Pancreas (tissue), 10 donors: ENCODE measurements at places on chromosomes 6 and 20. TPM values are rescaled to one million over a fixed set of nuclear protein-coding genes. Genes with fewer than 3 reads are reported as not detected.

- no peak overlapping the region for H3K27ac ChIP-seq
- H3K4me3 ChIP-seq = no peak overlapping the region
- no peaks in the 10 kb centered on the region for H3K27me3 ChIP-seq
Observed at GRCh38 chr20:44858606-44859360, 26.7 kb upstream of the YWHAB start.

DNA sequence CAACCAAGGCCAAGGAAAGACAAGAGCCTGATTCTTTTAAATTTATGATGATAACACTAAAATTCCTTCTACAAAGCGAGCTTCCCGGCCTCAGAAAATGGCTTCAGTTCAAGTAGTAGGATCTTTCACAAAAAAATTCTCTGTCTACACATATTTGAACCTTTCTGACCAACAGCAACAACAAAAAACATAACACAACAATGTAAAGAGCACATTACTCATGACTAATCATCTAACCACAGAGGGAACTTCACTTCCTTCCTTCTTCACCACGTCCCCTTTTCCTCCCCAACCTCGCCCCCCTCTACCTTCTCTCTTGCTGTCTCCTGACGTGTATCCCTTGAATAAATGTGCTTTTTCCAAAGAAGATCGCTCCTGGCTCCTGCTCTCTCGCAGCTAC is 228.2 kb downstream of the MYLK4 start:
- no peaks in the 10 kb centered on the region for H3K4me1 ChIP-seq
- no peak overlapping the region for H3K27ac ChIP-seq
- no peak for DNase-seq
- H3K4me3 ChIP-seq = no peak overlapping the region
- no peaks in the 10 kb centered on the region for H3K36me3 ChIP-seq

Gene CTCFL
- total RNA-seq = not detected

- no peaks in the 10 kb centered on the region for H3K27me3 ChIP-seq
- no peak overlapping the region for H3K27ac ChIP-seq
- H3K4me1 ChIP-seq = no peaks in the 10 kb centered on the region
Observed at GRCh38 chr20:10490706-10491105, 55.6 kb downstream of the SLX4IP start.

DNA sequence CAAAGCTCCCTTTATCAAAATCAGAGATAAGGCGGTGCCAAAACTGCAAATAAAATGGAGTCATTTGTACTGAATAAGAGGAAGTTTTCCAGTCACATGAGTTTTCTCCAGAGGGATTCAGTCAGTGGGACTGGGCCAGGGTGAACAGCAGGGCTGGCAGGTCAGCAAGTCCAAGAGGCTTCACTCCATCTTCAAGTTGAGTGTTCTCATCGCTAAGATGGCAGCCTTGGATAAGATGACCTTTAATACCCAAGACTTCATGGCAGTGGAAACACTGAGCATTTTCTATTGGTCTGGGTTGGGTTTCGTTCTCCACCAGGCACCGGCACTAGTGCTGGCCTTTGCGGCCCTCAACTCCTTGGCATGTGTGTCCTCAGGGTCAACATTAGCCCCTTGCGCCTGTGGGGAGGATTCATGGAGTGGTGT is 29.3 kb upstream of the IGF2R start:
- peaks cover 11% of the 10 kb centered on the region for H3K4me1 ChIP-seq
- no peaks in the 10 kb centered on the region for H3K27me3 ChIP-seq
- H3K4me3 ChIP-seq = no peak overlapping the region
- H3K36me3 ChIP-seq = no peaks in the 10 kb centered on the region

GRCh38 chr6:13294499-13295069 is 33.8 kb downstream of the TBC1D7 start:
- no peaks in the 10 kb centered on the region for H3K27me3 ChIP-seq
- no peak for DNase-seq
- H3K4me3 ChIP-seq = no peak overlapping the region
- no peaks in the 10 kb centered on the region for H3K36me3 ChIP-seq
- H3K4me1 ChIP-seq = no peaks in the 10 kb centered on the region

Gene DNMT3B
- total RNA-seq = 2.9 TPM

DNA sequence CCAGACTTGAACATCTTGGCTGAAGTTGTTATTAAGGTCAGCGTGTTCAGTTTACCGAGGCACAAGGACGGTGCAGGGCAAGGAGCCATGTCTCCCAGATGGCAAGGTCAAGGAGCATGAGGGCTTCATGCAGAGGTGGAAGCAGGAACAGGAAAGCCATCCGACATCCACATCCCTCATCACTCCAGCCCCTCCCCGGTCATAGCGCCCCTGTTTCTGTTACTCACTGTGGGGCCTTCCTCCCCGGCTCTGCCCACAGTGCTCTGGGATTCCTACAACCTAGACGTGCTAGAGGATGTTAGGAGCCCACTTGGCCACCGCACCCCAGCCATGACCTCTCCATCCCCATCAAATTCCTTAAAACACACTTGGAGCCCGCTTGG is 146.7 kb downstream of the TTLL2 start:
- H3K27ac ChIP-seq = no peak overlapping the region
- H3K4me3 ChIP-seq = no peak overlapping the region
- no peak for DNase-seq

Gene MDN1
- total RNA-seq = 19.1 TPM

Gene PSMF1
- 86.9 TPM for total RNA-seq

GRCh38 chr6:55958790-55959189 is 83.4 kb upstream of the BMP5 start:
- no peak for DNase-seq
- H3K4me3 ChIP-seq = no peak overlapping the region
- peaks cover 4% of the 10 kb centered on the region for H3K27me3 ChIP-seq
- H3K27ac ChIP-seq = no peak overlapping the region

Gene SLC35D3
- 0.14 TPM for total RNA-seq

- H3K4me3 ChIP-seq = no peak overlapping the region
- H3K27ac ChIP-seq = no peak overlapping the region
Observed at GRCh38 chr6:144690133-144690532, 405.0 kb downstream of the UTRN start.

DNA sequence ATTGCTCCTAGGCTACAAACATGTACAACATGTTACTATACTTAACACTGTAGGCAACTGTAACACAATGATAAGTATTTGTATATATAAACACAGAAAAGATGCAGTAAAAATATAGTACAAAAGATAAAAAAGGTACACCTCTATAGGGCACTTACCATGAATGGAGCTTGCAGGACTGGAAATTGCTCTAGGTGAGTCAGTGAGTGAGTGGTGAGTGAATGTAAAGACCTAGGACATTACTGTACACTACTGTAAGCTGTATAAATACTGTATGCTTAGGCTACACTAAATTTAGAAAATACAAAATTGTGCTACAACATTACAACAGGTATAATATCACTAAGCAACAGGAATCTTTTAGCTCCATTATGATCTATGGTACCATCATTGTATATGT is 312.0 kb upstream of the PREP start:
- no peaks in the 10 kb centered on the region for H3K4me1 ChIP-seq
- DNase-seq = no peak
- no peaks in the 10 kb centered on the region for H3K36me3 ChIP-seq
- no peaks in the 10 kb centered on the region for H3K27me3 ChIP-seq
- H3K4me3 ChIP-seq = no peak overlapping the region
- H3K27ac ChIP-seq = no peak overlapping the region

- H3K4me1 ChIP-seq = no peaks in the 10 kb centered on the region
- no peaks in the 10 kb centered on the region for H3K27me3 ChIP-seq
- H3K27ac ChIP-seq = no peak overlapping the region
- no peak for DNase-seq
- no peak overlapping the region for H3K4me3 ChIP-seq
- H3K36me3 ChIP-seq = no peaks in the 10 kb centered on the region
Observed at GRCh38 chr20:9441948-9442347, 72.4 kb upstream of the LAMP5 start.

- H3K4me1 ChIP-seq = peaks cover 39% of the 10 kb centered on the region
- no peaks in the 10 kb centered on the region for H3K27me3 ChIP-seq
- no peak overlapping the region for H3K4me3 ChIP-seq
- H3K36me3 ChIP-seq = no peaks in the 10 kb centered on the region
- DNase-seq = no peak
Observed at GRCh38 chr6:140083375-140083774, 708.9 kb upstream of the CITED2 start.

DNA sequence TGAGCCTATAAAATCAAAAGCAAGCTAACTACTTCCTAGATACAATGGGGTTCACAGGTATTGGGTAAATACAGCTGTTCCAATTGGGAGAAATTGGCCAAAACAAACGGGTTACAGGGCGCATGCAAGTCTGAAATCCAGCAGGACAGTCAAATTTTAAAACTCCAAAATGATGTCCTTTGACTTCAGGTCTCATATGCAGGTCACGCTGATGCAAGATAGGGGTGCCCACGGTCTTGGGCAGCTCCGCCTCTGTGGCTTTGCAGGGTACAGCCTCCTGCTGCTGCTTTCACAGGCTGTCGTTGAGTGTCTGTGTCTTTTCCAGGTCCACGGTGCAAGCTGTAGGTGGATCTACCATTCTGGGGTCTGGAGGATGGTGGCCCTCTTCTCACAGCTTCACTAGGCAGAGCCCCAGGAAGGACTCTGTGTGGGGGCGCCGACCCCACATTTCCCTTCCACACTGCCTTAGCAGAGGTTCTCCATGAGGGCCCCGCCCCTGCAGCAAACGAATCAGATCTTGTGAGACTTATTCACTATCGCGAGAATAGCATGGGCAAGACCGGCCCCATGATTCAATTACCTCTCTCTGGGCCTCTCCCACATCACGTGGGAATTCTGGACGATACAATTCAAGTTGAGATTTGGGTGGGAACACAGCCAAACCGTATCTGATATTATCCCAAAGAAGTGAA is 11.9 kb upstream of the SMIM29 start:
- no peak for DNase-seq
- no peaks in the 10 kb centered on the region for H3K27me3 ChIP-seq
- H3K36me3 ChIP-seq = no peaks in the 10 kb centered on the region

GRCh38 chr20:34976286-34976685 is 20.6 kb downstream of the MYH7B start:
- no peaks in the 10 kb centered on the region for H3K4me1 ChIP-seq
- H3K27me3 ChIP-seq = no peaks in the 10 kb centered on the region
- no peak for DNase-seq

DNA sequence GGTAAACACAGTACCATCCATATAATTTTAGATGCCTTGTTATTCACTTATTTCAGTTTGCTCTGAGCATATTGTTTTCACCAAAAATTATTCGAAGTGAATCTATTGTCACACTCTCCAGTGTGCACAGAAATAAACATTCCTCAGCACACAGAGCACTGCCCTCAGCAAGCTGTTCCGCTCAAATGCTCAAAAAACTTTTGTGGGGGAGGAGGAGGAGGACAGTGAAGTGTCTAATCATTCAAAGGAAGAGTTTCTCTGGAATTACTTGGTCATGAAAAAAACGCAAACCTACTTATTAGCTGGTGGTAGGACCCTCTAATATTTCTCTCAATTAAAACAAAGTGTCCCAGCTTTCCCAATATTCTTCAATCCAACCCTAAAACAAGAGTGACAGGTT is 88.3 kb downstream of the DTNBP1 start:
- DNase-seq = no peak
- H3K4me3 ChIP-seq = no peak overlapping the region
- no peak overlapping the region for H3K27ac ChIP-seq
- H3K27me3 ChIP-seq = no peaks in the 10 kb centered on the region
- no peaks in the 10 kb centered on the region for H3K36me3 ChIP-seq
